ENCODE measurements at places on chromosomes 5 and 9. TPM values are rescaled to one million over a fixed set of nuclear protein-coding genes. Genes with fewer than 3 reads are reported as not detected.

Gene SPOCK1
- total RNA-seq: 15.6 TPM

Gene TICAM2
- total RNA-seq: 2.8 TPM

DNA sequence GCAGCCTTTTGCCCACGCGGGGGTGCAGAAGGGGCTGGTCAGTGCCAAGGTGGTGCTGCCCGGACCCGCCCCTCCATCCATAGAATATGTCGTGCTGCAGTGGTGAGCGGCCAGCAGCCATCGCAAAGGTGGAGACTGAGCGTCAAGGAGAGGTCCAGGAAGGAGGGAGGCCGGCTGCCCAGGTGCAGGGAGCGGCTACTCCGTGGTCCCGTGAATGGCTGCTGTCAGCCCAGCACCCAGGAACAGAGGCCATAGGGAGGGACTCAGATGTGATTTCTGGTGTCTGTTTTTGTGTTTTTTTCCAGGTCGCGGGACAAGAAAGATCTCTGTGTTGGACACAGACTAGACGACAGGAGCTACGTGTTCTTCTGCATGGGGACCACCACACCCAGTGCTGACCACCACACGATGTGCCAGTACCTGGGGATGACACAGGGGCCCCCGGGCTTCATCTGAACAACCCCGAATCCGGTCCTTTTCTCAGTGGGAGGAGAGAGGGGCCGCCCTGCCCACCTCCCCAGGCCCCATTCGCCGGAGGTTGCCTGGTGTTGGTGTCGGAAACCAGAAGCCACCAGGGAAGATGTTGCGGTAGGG, 29.0 kb downstream of the PAEP start:
- no peak for DNase-seq

GRCh38 chr9:78383130-78383529, 86.2 kb downstream of the PSAT1 start:
- no peak for DNase-seq

DNA sequence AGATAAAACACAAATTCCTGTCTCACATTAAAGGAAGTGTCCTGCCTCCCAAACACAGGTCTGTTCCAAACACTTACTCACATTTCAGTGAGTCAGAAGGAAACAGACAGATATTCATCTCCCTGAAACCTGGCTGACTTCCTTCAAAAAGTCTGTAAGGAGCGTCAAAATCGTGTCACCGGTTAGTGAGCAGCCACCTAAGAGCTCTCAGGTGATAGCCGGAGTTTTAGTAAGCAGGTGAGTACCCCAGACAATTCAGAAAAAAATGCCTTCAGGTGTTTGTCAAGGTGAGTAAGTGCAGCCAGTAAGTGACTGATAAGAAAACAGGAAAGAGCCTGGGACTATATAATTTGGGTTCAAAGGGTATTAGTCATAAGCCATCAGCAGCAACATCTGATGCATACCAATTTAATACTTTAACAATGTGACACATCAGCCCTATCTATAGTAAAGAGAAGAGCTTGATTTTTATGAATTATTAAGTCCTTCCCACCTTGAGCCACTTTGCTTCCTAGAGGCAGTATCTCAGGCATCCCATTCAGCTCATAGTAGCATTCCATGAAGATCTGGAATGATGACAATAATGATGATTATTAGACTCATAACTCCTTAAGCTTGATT, 1.3 kb upstream of the ITGA2 start:
- peak; percentile 48 for DNase-seq
